ENCODE measurements at places on chromosomes 5 and 9.
A peak's percentile ranks its signal among the peaks of the same experiment; 100 is the strongest.

- peak; percentile 66 for DNase-seq
These were observed at the start of gene TMEM215 for GRCh38 chr9:32783168-32783891. Gene TMEM215 (plus strand): TSS chr9:32783540. CDS start chr9:32784184, 644 bp downstream.

DNA sequence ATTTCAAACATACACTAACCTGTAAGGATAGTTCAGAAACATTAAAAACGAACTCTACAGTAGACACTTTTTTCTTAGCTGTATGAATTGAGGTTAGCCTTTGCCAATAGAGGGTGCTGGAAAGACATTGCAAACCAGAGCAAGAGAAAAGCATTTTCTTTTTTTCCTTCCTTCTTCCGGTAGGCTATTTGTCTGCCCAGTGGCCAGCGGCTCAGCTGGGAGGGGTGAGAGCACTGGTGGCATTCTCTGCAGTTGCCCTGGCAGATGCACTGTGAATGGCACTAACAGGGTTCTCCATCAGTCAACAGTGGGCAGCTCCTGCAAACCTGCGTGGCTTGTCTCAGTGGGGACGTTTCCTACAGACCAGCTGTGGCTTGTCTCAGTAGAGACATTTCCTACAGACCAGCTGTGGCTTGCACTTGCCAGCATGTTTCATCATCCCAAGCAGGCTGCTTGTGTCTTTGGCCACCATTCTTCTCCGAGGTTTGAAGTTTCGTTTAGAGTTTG is 984.5 kb upstream of the CDH18 start:
- peak; percentile 60 for DNase-seq

GRCh38 chr5:163508753-163509152 is 3.3 kb downstream of the MAT2B start:
- no peak for DNase-seq

DNA sequence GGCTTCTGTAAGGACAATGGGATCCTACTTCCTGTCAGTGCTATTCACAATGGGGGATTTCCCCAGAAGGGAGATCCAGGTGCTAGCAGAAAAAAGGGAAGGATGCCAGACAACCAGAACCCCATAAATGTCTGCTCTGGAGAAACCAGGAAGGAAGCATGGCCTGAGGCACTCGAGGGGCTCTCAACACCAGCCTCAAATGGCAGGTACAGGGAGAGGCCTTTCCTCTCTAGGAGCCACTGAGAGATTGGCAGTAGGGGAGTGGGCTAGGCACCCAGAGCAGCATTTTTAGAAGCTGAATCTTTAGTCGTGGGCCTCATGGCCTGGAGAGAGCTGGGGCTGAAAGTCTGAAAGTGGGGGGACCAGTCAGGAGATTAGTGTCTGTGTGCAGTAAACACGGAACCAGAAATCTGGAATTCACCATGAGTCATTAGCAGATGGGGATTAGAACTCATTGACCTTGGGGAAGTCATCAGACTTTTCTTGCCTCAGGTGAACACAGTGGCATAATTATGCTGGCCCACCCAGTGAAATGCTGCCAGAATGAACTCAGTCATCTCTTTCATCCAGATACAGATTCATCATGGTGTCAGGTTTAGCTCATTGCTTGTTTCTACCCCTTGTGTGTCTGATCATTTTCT is 28.3 kb downstream of the ARHGEF28 start:
- DNase-seq, result no peak

- DNase-seq, result no peak
These were observed 281.2 kb downstream of the NR2F1-AS1 start for GRCh38 chr5:93299681-93300308.

DNA sequence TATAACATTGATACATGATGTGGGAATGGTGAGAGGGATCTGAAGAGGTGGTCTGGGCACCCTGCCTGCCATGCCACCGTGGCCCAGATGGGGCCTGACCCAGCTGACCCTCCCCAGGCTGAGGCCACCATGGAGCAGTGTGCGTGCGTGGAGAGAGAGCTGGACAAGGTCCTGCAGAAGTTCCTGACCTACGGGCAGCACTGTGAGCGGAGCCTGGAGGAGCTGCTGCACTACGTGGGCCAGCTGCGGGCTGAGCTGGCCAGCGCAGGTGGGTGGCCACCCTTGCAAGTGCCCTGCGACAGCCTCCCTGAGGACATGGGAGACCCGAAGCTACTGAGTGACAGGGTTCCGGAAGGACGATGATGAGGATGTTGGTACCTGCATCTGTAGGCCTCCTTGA is 7.2 kb downstream of the RMND5B start:
- DNase-seq, result no peak

GRCh38 chr9:5205071-5205470 is 19.6 kb upstream of the INSL6 start:
- no peak for DNase-seq

GRCh38 chr9:38127271-38127839 is 58.3 kb upstream of the SHB start:
- DNase-seq, result no peak

- DNase-seq, result no peak
These were observed 6.9 kb downstream of the MRPL22 start for GRCh38 chr5:154947778-154948177.

GRCh38 chr5:60436518-60436917 is 263.4 kb downstream of the DEPDC1B start:
- DNase-seq, result no peak

DNA sequence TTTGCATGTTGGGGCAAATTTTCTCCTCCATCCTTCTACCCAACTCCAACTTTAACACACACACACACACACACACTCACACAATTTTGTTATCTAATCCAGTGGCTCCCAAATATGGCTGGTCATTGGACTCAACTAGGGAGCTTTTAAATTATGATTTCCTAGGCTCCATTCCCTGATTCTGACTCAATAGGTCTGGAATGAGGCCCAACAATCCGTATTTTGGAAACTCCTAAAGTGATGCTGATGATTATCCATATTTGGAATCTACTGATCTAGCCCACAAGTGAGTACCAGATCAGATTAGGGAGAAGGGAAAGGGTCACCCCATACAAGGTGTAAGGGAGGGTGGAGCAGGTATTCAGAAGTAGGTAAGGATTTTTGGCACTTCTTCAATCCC is 309.7 kb downstream of the TLE1 start:
- DNase-seq, result no peak

DNA sequence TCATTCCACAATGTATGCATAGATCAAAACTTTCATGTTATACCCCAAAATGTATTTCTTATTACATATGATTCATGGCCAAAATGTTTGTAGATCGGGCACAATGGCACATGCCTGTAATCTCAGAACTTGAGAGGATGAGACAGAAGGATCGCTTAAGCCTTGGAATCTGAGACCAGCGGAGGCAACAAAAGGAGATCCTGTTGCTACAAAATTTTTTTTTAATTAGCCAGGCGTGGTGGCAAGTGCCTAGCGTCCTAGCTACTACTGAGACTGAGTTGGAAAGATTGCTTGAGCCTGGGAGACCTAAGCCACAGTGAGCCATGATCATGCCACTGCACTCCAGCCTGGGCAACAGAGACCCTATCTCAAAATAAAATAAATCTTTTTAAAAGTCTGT is 89.9 kb downstream of the MAPKAP1 start:
- no peak for DNase-seq

GRCh38 chr9:34203275-34203991 is 24.6 kb downstream of the UBAP1 start:
- no peak for DNase-seq

- no peak for DNase-seq
These were observed 555.8 kb upstream of the TLE4 start for GRCh38 chr9:79015951-79016350.

GRCh38 chr9:104968025-104968982 is 40.3 kb upstream of the ABCA1 start:
- DNase-seq, result peak; percentile 93

DNA sequence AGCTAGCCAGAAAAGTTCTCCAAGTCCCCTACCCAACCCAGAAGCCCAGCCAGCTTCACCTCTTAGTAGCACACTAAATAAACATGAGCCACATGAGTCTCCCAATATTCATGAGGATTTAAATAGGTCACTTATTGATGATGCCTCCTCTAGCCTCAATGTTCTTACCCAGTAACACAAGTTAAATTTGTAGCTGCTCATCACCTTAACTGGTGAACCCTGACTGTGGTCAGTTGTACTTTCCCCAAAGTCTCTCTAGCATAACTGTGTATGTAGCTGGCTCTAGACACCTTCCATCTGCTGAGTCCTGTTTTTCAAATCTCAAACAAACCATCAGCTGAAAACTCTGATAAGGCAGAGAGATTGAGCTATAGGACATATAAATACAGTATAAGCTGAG is 100.3 kb upstream of the ELAVL2 start:
- no peak for DNase-seq

DNA sequence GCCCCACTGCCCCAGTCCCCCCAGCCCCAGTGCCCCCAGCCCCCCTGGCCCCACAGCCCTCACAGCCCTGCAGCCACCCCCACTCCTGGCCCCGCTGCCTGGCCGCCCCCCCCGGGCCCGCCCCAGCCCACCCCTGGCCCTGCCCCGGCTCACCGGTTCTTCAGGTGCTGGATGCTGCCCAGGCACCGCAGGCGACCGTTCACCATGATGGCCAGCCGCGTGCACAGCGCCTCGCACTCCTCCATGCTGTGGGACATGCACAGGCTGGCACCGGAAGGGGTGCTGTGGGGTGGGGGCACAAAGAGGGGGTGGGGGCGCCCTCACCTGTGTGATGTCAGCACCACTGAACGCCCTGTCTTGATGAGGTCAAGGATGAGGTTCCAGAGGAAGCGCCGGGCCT is 12.8 kb upstream of the CLIC3 start:
- no peak for DNase-seq

DNA sequence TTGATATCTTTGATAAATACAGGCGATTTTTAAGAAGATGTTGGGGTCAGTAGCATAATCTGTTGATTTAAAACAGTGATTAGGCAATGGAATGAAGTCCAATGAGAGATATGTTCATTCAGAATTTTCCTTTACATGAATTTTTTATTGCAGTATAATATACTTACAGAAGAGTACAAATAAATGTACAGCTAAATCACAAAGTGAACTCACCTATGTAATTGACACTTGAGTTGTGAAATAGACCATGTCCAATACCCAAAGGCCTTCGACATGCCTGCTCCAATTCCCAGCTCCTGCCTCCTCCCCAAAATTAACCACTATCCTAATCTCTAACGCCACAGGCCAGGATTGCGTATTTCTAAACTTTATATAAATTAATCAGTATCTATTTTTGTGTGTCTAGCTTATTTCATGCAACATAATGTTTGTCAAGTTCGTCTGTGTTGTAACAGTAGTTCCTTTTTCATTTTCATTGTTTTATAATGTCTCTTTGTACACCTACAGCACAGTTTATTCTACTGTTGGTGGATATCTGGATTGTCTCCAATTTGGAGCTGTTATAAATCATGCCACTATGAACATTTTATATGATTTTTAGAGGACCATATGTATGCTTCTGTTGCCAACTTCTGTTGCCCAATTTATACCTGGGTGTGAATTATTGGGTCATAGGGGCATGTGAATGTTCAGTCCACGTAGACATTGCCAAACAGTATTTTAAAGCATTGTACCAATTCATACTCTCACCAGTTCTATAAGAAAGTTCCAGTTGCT is 208.3 kb downstream of the TLE1 start:
- no peak for DNase-seq

DNA sequence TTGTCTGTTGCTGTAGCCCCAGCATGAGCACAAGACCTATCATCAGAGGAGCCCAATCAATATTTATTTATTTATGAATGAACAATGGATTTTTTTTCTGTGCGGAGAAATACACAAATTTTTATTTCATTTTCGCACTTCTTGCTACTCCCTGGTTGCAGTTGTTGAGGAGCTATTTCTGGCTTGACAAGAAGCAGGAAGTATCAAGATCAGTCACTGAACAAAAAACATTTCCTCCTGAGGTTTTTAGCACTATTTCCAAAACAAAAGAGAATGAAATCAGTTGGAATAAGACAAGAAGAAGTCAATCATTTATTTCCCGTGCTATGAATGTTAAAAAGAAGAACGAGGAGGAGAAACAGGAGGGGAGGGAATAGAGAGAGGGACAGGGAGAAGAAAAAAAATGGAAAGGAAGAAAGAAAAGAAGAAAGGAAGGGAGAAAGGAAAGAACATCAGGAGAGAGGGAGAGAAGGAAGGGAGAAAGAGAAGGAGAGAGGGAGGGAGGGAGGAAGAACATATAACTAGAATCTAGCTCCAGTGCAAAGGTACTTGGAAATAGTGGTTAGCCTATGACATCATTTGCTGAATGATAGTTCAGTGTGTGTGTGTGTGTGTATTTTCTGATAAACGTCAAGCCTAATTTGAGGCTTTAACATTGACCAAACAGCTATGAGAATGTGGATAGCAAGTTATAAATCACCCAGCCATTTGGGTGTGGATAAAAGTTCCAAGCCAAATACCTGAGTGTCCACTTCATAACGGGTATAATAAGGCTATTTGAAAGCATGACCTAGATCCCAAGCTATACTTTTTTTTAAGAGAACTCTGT is 586.0 kb downstream of the EBF1 start:
- DNase-seq, result no peak

DNA sequence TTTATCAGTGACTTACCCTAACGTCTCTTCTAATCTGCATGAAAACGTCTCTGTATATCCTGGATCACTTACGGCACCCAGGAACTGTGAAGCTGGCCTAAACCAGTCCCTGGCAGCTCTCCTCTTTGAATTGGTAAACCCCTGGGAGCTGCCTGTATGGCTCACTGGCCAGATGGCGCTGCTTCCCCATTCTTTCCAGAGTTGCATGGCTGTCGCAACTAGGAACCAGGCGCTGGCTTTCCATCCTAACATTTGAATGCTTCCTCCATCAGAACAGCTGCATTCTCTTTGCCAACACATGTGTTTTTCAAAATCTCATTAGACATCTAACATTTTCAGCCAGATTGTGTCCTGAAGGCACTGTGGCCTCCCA is 8.0 kb upstream of the PCA3 start:
- peak; percentile 19 for DNase-seq

DNA sequence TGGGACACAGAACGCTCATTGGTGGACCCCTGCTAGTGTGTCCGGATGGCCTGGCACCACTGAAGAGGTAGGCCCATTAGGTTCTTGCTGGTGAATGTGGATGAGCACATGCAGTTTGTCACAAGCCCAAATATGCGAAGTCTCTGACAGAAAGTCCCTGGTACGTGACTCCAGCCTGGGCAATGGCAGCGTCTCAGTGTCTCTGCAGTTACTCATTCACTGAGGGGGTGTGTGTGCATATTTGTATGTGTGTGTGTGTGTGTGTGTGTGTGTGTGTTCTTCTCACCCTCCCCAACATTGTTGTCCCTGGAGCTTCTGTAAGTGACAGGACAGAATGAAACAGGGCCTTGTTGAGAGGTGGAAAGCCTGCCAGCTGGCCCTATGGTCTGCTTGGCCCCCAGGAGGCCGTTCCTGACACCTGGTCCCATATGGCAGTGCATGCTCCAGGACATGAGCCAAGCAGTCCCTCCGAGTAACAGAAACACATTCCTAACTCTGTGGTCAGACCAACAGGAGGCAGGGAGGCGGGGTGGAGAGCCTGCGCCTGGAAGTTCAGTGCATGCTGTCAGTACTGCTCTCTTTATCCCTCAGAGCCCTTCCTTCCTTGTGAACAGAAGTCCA is 169.9 kb downstream of the SLC28A3 start:
- DNase-seq, result peak; percentile 94

DNA sequence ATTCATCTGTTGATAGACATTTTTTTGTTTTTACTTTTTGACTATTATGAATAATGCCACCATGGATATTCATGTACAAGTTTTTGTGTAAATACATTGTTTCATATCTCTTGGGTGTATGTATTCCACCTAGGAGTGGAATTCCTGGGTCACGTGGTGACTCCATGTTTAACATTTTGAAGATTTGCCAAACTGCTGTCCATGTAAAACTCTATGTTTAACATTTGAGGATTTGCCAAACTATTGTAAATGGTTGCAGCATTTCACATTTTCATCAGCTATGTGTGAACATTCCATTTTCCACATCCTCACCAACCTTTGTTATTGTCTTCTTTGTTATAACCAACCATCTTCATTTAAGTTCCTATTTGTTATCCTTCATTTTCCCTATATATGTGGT is 12.2 kb downstream of the TMEFF1 start:
- DNase-seq, result no peak
